CD4-positive, CD25-positive, alpha-beta regulatory T cell (primary cell): ENCODE measurements at places on chromosomes 2 and 18.
A peak's percentile ranks its signal among the peaks of the same experiment; 100 is the strongest.

GRCh38 chr18:55199291-55199963 lies 240.2 kb upstream of the CCDC68 start:
- no peak for DNase-seq

- no peak for DNase-seq
Measured at GRCh38 chr2:42267530-42267929, 93.5 kb downstream of the COX7A2L start.

GRCh38 chr2:234853729-234854128 lies 98.1 kb upstream of the SH3BP4 start:
- no peak for DNase-seq

DNA sequence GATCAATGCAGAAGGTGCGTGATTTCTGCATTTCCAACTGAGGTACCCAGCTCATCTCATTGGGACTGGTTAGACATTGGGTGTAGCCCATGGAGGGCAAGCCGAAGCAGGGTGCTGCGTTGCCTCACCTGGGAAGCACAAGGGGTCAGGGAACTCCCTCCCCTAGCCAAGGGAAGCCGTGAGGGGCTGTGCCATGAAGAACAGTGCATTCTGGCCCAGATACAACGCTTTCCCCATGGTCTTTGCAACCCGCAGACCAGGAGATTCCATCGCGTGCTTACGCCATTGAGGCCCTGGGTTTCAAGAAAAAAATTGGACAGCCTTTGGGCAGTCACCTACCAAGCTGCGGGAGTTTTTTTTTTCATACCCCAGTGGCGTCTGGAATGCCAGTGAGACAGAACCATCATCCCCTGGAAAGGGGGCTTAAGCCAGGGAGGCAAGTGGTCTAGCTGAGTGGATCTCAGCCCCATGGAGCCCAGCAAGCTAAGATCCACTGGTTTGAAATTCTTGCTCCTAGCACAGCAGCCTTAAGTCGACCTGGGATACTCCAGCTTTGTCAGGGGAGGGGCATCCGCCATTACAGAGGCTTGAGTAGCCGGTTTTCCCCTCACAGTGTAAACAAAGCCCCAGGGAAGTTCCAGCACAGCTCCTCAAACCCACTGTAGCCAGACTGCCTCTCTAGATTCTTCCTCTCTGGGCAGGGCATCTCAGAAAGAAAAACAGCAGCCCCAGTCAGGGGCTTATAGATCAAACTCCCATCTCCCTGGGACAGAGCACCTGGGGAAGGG lies 21.7 kb downstream of the TFPI start:
- no peak for DNase-seq

- no peak for DNase-seq
Measured at GRCh38 chr2:42371611-42372473, 10.8 kb upstream of the COX7A2L start.

- DNase-seq = no peak
Measured at GRCh38 chr2:55876429-55877086, 47.0 kb downstream of the EFEMP1 start.

DNA sequence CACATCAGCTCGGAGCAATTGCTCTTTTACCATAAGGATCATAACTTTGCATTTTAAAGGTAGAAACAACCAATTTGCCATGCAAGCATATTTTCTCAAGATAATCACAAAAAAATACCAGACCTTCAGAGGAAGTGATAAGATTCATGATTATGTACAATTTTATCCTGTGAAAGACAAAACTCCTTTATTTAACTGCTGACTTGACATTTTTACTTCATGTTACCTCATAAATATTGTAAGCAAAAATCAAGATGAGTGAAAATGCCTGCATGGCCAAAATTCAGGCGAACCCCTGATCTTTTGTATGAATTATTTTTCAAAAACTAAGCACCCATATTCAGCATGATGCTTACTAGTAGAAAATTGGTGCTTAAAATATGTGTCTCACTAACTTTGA lies 246.4 kb downstream of the CD226 start:
- DNase-seq = no peak

DNA sequence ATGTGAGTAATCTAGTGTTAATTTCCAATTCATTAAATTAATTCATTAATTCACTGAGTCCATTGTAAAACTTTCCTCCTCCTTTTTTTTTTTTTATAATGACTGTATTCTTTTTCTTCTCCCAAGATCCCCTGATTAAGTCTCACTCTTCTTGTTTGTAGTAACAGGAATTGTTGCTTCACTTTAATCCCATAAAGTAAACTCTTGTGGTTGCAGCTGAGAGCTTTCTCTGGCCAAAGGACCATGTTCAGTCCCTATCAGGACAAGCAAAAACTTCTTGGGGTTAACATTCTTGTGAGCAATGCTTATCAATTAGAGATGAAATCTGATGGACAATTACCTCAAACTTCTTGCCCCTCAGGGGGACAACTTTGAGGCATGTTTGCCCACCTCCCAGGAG lies 400.2 kb upstream of the SPHKAP start:
- DNase-seq = no peak

- peak; percentile 8 for DNase-seq
Measured at GRCh38 chr2:75896779-75897366, 186.2 kb upstream of the GCFC2 start.

DNA sequence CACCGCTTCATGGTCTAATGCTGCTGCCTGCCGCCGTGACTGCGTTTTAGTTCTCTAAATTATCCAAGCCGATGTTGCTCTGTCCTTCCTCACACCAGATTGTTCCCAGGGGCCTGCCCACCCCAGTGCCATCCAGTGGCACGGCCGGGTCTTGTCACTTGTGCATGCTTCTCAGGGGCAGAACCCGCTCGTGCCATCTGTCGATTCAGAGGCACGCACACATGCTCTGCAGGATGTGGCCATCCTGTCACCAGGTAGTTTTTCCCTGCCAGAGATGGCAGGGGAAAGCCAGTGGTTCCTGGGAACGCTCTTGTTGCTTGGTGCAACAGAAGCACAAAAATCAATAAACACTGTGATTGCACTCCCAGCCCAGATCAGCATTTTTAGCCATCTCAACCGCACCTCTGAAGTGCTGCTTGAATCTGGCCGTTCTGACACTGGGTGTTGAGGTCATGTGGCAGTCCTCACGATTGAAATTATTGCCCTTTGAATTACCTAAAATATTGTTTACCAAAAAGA lies 119.6 kb upstream of the BOD1L2 start:
- DNase-seq = no peak

DNA sequence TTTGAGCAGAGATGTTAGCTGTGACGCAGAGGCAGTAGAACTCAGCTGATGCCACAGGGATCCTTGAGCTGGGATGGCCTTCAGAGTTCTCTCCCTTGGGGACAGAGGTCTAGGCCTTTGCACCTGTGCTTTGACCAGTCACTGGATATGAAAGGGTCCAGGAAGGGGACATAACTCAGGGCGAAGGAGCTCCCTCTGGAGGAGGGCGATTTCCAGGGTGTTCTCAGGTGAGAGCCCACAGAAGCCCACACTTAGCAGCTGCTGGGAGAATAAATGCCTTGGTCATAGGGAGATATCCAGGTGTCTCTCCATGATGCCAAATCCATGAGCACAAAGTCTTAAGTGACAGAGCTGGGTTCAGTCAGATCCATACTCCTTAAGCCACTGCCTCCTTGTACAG lies 369.2 kb downstream of the NYAP2 start:
- DNase-seq = no peak

- no peak for DNase-seq
Measured at GRCh38 chr2:213202011-213202410, 50.6 kb upstream of the IKZF2 start.

- no peak for DNase-seq
Measured at GRCh38 chr2:111017909-111018308, 102.8 kb upstream of the BCL2L11 start.

DNA sequence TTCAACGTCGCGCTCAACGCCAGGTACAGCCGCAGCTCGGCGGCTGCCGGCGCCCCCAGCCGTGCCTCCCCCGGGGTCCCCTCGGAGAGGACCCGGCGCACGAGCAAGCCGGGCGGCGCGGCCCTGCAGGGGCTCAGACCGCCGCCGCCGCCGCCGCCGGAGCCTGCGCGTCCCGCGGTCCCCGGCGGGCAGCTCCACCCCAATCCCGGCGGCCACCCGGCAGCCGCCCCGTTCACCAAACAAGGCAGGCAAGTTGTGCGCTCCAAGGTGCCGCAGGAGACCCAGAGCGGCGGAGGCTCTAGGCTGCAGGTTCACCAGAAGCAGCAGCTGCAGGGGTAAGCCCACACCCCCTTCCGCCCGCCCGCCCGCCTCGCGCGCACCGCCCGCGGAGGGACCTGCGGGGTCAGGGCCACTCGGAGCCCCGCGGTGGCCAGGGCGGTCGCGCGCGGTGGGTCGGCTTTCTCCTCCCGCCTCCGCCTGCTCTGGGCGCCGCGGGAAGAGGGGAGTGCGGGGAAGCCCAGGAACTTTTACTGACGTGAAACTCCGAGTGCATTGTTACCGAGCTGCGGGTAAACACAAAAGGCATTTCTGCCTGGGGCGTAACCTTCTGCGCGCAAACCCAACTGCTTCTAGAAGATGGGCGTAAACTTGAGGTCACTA lies 861 bp downstream of the LTBP1 start:
- no peak for DNase-seq

DNA sequence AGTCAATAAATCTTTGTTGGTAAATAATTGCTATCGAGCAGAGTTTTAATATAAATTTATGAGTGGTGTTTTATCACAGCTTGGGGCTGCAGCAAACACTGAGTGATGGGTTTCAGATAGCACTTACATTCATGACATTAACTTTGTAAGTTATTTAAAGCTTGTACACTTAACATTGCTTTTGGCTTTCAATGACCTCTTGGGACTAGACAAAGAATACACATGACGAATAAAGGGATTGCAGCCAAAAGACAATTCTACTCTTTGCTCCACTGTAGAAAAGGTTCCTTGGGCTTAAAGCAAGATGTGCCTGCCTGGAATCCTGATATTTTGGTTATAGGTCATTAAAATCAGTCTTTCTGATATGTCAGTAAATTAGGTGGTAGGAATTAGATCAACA lies 299.5 kb downstream of the GBX2 start:
- no peak for DNase-seq

GRCh38 chr18:28999726-29000125 lies 822.8 kb upstream of the CDH2 start:
- no peak for DNase-seq

DNA sequence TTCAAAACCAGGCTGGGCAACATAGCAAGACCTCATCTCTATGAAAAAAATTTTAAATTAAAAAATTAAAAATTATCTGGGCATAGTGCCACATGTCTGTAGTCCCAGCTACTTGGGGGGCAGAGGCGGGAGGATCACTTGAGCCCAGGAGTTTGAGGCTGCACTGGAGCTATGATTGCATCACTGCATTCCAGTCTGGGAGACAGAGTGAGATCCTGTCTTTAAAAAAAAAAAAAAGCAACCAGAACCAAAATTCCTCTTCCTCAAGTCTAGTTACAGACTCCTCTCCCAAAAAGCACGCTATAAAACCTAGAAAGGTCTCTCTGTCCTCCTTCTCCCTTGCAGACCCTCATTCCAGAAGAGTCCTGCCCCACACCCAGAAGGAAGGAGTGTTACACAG lies 23.9 kb downstream of the TNFAIP6 start:
- no peak for DNase-seq

DNA sequence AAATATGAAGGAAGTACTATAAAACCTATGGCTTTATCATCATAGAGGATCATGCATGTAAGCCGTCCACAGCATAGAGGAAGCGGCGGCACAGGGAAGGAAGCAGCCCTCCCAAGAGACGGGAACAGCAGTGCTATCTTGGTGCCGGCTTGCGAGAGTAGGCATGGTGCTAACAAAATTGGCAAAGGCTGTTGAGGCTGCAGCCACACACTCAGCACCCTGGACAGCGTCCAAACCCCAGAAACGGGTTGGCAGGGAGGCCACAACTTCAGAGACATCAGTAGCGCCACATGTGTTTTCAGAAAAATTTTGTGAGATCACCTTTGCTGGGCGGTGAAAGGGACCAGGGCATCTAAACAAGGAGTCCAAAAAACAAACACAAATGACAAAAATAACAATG lies 37.7 kb downstream of the NETO1 start:
- DNase-seq = no peak

- DNase-seq = no peak
Measured at GRCh38 chr2:96648306-96648930, 5.9 kb downstream of the FER1L5 start.

DNA sequence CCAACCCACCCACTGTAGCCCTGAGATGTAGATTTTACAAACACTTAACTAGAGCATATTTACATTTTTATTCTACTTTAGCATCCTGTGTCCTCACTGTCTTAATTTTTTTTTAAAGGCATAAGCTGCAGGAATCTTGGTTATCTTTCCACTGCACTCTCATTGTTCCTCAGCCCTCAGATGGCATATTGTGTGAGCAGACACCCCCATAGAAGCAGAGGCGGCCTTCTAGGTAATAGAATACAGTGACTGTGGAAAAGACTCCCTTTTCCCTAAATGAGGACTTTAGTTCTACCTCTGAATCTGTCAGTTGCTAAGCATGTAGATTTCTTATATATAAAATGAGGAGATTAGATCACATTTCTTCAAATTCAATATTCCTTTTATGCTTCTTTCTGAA lies 543.5 kb upstream of the SPHKAP start:
- DNase-seq = no peak

GRCh38 chr2:21317131-21317530 lies 193.4 kb downstream of the TDRD15 start:
- DNase-seq = no peak

DNA sequence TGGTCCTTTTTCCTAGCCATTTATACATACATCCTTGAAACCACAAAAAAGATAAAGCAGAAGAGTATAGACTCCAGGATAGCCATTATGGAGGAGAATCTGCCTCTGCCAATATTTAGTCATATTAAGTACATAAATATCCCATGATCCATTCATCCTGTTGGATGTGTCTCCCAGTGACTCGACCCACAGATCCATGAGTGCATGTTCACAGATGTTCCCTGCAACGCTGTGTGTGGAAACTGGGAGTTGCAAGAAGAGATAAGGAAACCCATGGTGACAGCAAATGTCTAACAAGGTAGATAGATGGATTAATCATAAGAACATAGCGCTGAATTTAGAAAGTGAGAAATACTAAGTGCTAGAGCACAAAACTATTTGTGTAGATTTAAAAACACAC lies 34.5 kb downstream of the STK39 start:
- DNase-seq = no peak

- DNase-seq = no peak
Measured at GRCh38 chr18:25166113-25166512, 185.9 kb downstream of the ZNF521 start.

DNA sequence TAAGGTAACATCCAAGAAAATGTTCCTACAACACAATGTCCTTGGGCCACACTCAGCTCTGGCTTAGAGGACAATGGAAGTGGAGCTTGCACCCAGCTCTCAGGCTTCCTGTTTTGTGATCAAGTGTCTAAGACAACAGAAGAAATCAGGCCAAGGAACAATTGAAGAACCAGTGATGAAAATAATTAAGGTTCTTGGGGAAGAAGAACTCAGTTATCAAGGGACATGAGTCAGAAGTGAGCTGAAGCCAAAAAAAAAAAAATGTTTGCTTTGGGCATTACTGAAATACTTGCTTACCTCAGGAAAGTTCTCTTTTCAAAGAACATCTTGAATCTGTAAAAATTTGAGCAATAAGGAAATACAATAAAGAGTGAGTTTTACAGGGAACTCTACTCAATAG lies 299.0 kb downstream of the FBXO15 start:
- DNase-seq = no peak

GRCh38 chr2:237160271-237160919 lies 74.7 kb downstream of the COPS8 start:
- no peak for DNase-seq

GRCh38 chr2:152201466-152201830 lies 25.9 kb upstream of the STAM2 start:
- no peak for DNase-seq
